ENCODE measurements at places on chromosomes 11 and 22. TPM values are rescaled to one million over a fixed set of nuclear protein-coding genes. Genes with fewer than 3 reads are reported as not detected.

DNA sequence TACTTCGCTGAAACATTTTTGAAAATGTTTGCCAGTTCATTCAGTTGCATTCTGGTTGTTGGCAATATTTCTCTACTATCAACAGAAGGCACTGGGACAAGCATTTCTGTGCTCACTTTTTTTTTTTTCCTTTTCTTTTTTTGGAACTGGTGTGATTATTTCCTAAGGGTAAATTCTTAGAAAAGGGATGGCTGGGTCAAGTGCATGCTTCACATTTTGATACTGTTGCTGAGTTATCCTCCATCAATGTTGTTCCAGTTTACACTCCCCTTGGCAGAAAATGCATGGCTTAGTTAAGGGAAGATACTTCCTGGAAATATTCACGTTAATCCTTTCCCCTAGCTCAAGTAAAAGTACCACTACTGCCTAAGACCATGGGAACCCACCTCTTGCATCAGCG lies 81.8 kb downstream of the OSBP2 start:
- H3K27me3 ChIP-seq: no peaks in the 10 kb centered on the region
- no peaks in the 10 kb centered on the region for H3K4me1 ChIP-seq
- no peak overlapping the region for H3K4me3 ChIP-seq
- no peaks in the 10 kb centered on the region for H3K36me3 ChIP-seq
- no peak for DNase-seq

GRCh38 chr11:29782447-29782846 lies 234.4 kb downstream of the KCNA4 start:
- H3K36me3 ChIP-seq: no peaks in the 10 kb centered on the region
- H3K27me3 ChIP-seq: no peaks in the 10 kb centered on the region
- H3K27ac ChIP-seq: no peak overlapping the region
- peaks cover 12% of the 10 kb centered on the region for H3K4me1 ChIP-seq
- no peak for DNase-seq

- H3K36me3 ChIP-seq: no peaks in the 10 kb centered on the region
- no peak for DNase-seq
- peaks cover 23% of the 10 kb centered on the region for H3K4me1 ChIP-seq
- H3K4me3 ChIP-seq: no peak overlapping the region
These were observed 10.7 kb upstream of the SERPING1 start for GRCh38 chr11:57586711-57587245.

The SCN2B gene
- 0.37 TPM for total RNA-seq

The ZFP91 gene
- 37.7 TPM for total RNA-seq

All from neural progenitor cell (in vitro differentiated cells).